Activated CD8-positive, alpha-beta memory T cell treated with anti-CD3 and anti-CD28 coated beads, Interleukin-2, amount 50 U/mL, for 4 hours (primary cell): ENCODE measurements at places on chromosomes 3 and 15.

DNA sequence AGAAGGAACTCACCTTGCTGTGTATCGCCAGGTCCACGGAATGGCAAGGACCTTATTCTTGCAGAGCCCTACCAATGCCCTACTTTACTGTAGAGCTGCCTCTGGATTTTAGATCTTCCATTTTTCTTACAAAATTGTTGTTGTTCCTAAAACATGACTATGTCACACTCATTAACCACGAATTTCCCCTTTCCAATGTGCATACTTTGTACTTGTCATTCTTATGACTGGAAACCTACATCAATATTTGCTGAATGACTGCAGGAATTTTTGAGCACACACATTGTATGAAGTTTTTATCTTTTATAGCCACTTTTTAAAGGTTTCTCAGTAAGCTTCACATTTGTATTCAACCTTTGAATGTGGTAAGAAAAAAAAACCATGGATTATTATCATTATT, 35.9 kb upstream of the CMSS1 start:
- no peak for DNase-seq

- no peak for DNase-seq
Measured at GRCh38 chr3:168112894-168113293, 17.2 kb upstream of the GOLIM4 start.

DNA sequence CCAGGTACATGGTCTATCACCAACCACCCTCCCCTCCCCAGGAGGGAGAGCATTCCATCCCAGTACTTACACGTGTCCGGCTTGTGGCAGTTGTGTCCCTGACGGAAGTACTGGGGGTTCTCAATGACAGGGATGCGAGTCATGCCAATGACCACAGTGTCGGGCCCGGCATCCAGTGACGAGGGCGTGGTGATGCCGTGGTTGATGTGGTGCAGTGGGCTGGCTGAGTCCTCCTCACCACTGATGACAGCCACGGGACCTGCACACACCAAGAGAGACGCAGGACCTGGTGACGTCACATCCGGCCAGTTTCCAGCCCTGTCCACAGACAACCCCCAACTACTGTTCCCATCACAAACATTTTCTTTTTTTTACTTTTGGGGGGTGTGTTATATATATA, 223.8 kb downstream of the NTRK3 start:
- no peak for DNase-seq

DNA sequence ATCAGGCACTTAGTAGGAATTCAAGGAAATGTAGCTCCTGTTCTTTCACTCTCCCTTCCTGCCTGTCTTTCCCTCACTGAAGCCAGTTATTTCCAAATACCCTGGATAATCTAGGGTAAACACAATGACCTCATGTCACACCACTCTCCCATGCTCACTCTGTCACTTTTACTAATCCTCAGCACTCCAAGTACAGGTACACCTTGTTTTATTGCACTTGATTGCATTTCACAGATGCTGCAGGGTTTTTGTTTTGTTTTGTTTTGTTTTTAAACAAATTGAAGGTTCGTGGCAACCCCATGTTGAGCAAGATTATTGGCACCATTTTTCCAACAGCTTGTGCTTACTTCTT, 40.8 kb downstream of the PPM1L start:
- no peak for DNase-seq

GRCh38 chr3:15276028-15276724, 56.2 kb downstream of the SH3BP5 start:
- no peak for DNase-seq

DNA sequence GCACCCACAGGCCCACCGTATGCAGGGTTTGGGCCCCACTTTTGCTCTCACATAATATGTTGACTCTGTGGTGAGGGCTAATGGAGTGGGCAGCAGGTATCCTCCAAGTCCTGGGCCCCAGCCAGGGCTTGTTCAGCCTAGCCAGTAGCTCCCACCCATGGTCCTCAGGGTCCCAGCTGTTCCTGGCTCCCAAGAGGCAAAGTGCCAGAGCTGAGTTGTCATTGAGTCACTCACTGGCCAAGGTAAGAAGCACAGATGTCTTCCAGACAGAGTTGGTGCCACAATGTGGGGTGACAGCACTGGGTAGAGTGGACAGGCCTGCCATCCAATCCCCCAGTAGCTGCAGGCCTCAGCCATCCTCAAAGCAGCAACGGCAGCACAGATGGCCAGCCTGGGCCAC, 4.3 kb downstream of the SHF start:
- DNase-seq: no peak

GRCh38 chr3:119912220-119912619, 130.3 kb downstream of the NR1I2 start:
- no peak for DNase-seq

DNA sequence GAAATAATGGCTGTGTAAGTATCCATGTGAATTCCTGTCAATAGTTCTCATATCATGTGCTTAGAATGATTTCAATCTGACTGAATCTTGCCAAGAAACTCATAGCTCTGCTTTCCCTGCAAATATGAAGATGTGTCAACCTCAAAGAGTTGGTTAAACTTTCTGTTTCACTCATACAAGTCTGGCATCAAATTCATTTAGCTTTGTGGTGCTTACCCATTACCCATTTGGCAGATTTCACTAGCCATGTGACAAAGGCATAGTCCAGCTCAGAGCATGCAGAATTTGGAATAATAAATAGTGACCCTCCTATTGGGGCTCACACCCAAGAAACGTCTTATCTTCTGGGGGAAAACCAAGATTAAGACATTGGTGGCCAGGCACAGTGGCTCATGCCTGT, 256.6 kb upstream of the TPRG1 start:
- no peak for DNase-seq

GRCh38 chr3:188037965-188038581, 115.9 kb upstream of the LPP start:
- DNase-seq: no peak

GRCh38 chr15:79003301-79003700, 58.5 kb upstream of the CTSH start:
- no peak for DNase-seq

- no peak for DNase-seq
Measured at GRCh38 chr15:53962646-53963561, 15.3 kb upstream of the UNC13C start.

- no peak for DNase-seq
Measured at GRCh38 chr3:132009241-132009640, 25.6 kb downstream of the CPNE4 start.
